Natural killer cell treated with Interleukin-12 subunit alpha and Interleukin-12 subunit beta and Interleukin-15 and Interleukin-18, amount 100 ng/mL, for 72 hours (primary cell): ENCODE measurements at places on chromosomes 11 and 22. TPM values are rescaled to one million over a fixed set of nuclear protein-coding genes. Genes with fewer than 3 reads are reported as not detected.

Gene OR5I1
- not detected for total RNA-seq

Gene OR2AG1
- not detected for total RNA-seq

Gene CRYBB3
- not detected for total RNA-seq

Gene EED
- 89.3 TPM for total RNA-seq

Gene OR8G5
- total RNA-seq = not detected

Gene PKNOX2
- not detected for total RNA-seq

Gene DDI1
- total RNA-seq = not detected

Gene OR6A2
- total RNA-seq = 0.20 TPM

Gene MMP13
- total RNA-seq = not detected

GRCh38 chr22:20964090-20964798 lies 2.8 kb upstream of the AIFM3 start:
- H3K27me3 ChIP-seq = peaks cover 7% of the 10 kb centered on the region
- H3K4me3 ChIP-seq = peak overlapping the region; percentile 62
- no peaks in the 10 kb centered on the region for H3K36me3 ChIP-seq
- no peak overlapping the region for H3K27ac ChIP-seq
- peaks cover 5% of the 10 kb centered on the region for H3K4me1 ChIP-seq

- no peaks in the 10 kb centered on the region for H3K27me3 ChIP-seq
- no peak for DNase-seq
- H3K4me1 ChIP-seq = no peaks in the 10 kb centered on the region
- no peaks in the 10 kb centered on the region for H3K36me3 ChIP-seq
- no peak overlapping the region for H3K27ac ChIP-seq
Measured at GRCh38 chr11:24779791-24780190, 282.9 kb downstream of the LUZP2 start.

- H3K27me3 ChIP-seq = peaks cover 36% of the 10 kb centered on the region
- no peak overlapping the region for H3K27ac ChIP-seq
- peaks cover 16% of the 10 kb centered on the region for H3K4me1 ChIP-seq
- no peak overlapping the region for H3K4me3 ChIP-seq
- peaks cover 1% of the 10 kb centered on the region for H3K36me3 ChIP-seq
- no peak for DNase-seq
Measured at GRCh38 chr11:119459293-119459976, 36.5 kb upstream of the THY1 start.

GRCh38 chr11:68508425-68508824 lies 47.9 kb downstream of the PPP6R3 start:
- no peak overlapping the region for H3K27ac ChIP-seq
- no peaks in the 10 kb centered on the region for H3K36me3 ChIP-seq
- DNase-seq = no peak
- no peaks in the 10 kb centered on the region for H3K27me3 ChIP-seq
- no peak overlapping the region for H3K4me3 ChIP-seq

DNA sequence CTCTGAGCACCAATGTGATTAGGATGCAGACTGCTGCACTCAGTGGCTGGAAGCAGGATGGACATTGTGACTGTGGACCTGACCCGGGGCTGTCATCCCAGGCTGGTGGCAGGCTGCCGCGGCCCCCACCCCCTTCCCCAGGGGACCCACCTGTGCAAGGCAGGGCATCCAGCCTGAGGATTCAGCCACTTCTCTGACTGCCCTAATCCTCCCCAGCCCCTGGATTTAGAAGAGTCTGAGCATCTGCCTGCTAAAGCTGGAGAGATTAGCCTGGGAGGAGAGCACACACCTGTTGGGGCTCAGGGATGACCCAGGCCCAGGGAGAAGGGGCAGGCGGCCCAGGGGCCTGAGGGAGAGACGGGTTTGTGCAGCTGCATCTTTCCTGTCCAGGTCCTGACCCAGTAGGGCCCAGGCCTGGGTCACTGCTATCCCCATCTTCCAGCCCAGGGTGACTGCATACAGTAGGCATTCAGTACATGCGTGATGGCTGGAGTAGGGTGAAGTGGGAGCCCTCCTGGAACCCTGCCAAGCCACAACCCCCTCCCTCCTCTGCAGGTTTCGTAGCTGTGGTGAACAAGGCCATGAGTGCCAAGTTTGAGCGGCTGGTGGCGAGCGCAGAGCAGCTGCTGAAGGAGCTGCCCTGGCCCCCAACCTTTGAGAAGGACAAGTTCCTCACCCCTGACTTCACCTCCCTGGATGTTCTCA lies 12.1 kb downstream of the DPP3 start:
- H3K36me3 ChIP-seq = no peaks in the 10 kb centered on the region
- no peak overlapping the region for H3K4me3 ChIP-seq
- no peaks in the 10 kb centered on the region for H3K27me3 ChIP-seq
- no peak for DNase-seq
- no peak overlapping the region for H3K27ac ChIP-seq

DNA sequence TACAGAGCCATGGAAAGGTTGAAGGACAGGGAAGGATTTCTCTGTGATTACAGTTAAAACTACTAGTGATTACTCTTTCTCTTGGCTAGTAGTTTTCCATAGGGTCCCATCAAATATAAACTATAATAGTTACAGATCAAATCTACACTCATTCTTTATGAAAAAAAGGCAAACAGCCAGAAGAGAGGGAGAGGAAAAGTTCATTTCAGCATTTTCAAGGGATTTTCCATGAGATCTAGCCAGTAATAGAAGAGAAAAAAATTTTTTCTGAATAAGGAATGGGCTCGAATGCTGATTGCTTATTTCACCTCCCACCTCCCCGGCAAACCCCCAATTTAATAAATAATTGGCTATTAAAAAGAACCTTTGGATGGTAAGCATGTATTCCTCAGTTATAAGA lies 74.8 kb upstream of the BLID start:
- peaks cover 22% of the 10 kb centered on the region for H3K27me3 ChIP-seq
- no peaks in the 10 kb centered on the region for H3K36me3 ChIP-seq
- no peak overlapping the region for H3K27ac ChIP-seq
- H3K4me3 ChIP-seq = no peak overlapping the region
- H3K4me1 ChIP-seq = no peaks in the 10 kb centered on the region

DNA sequence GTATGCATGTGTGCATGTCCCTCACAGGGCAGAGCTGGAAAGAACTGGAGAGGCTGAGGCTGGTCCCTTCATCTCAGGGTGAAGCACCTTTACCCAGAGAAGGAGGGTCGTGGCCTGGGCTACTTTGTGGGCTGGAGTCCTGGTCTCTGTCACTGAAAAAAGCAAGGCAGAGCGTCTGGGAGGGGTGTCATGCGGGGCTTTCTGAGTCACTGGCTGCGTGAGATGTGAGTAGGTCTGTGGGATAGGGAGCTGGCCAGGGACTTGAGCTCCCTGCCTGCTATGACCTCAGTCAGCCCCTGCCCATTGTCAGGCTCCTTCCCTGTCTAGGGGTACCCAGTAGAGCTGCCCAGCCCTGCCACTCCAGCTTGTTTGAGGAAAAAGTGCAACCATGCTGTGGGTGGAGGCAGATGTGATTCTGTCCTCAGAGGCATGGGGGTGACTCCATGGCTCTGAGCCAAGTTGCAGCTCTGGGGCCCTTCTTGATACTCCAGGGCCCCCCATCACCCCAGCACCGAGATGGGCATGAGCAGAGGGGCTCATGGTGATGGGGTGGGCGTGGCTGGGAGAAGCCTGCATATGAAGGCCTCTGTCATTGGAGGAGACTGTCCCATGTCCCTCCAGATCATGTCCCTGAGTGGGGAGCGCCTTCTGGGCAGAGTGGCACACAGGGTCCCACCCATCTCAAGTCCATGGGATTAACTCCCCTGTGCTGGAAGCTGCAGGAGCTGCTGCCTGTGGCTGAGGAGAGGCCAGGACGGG lies 27.8 kb downstream of the KCNQ1 start:
- peaks cover 38% of the 10 kb centered on the region for H3K27me3 ChIP-seq
- peaks cover 8% of the 10 kb centered on the region for H3K4me1 ChIP-seq
- no peaks in the 10 kb centered on the region for H3K36me3 ChIP-seq
- H3K27ac ChIP-seq = no peak overlapping the region
- no peak overlapping the region for H3K4me3 ChIP-seq

DNA sequence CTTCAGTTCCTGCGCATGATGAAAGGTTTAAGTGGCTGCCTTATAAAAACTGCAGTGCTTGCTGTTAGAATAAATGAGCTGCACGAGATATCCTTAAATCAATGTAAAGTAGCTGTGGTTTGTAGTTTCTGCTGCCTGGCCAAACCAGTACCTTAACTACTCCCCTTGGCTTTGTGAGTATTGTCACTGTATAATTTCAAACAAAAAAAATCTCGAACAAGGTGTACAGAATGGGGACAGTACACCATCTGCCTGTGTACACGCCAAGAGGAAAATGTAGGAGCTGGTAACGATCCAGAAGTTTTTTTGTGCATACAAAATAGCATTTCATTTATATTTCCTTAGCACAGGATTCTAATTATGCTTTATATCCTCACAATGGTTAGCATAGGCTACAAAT lies 20.6 kb upstream of the NDUFC2 start:
- H3K27me3 ChIP-seq = no peaks in the 10 kb centered on the region
- no peak for DNase-seq
- H3K36me3 ChIP-seq = peaks cover 21% of the 10 kb centered on the region
- no peaks in the 10 kb centered on the region for H3K4me1 ChIP-seq

DNA sequence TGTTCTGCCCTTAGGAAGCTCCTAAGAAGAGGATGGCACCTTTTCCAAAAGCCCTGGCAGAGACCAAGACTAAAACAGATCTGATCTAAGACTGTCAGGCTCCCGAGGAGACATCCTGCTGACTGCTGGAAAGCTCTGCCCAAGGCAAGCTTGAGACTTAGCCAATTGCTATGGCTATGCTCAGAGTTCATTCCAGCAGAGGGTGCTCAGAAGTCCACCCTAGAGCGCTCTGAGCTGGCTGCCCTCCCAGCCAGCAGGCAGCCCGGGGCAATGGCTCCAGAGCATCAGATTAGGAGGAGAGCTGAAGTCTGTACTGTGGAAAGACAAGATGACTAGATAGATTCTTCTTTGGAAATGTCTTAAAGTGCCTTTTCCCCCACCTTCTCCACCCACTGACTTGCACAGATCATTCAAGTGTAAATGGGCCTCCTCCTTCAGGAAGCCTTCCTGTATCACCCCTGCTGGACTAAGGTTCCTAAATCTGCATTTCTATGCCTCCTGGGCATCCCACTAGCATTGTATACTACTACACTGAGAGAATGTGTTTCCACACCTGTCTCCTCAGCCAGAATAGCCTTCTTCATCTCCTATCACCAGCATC lies 23.4 kb downstream of the LRRC55 start:
- H3K27ac ChIP-seq = no peak overlapping the region
- peaks cover 29% of the 10 kb centered on the region for H3K27me3 ChIP-seq
- H3K4me3 ChIP-seq = no peak overlapping the region
- no peak for DNase-seq

DNA sequence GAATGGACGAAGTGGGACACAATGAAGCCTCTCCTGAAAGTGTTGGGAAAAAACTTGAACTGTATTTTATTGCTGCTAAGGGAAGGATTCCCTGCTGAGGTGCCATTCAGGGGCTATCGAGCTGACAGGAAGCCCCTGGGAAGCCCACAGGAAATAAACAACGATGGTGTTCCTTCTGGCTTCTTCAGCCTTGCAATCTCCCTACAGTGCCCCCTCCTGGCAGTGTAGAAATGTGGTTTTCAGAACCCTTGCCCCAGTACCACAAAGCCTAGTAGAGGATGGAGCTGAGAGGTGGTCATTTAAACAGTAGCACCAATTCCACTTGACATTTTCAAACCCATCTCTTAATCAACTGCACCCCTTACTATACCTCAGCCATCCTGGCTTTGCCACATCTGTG lies 676.7 kb upstream of the ARHGAP42 start:
- H3K4me1 ChIP-seq = no peaks in the 10 kb centered on the region
- no peak overlapping the region for H3K4me3 ChIP-seq
- no peaks in the 10 kb centered on the region for H3K27me3 ChIP-seq
- DNase-seq = no peak

DNA sequence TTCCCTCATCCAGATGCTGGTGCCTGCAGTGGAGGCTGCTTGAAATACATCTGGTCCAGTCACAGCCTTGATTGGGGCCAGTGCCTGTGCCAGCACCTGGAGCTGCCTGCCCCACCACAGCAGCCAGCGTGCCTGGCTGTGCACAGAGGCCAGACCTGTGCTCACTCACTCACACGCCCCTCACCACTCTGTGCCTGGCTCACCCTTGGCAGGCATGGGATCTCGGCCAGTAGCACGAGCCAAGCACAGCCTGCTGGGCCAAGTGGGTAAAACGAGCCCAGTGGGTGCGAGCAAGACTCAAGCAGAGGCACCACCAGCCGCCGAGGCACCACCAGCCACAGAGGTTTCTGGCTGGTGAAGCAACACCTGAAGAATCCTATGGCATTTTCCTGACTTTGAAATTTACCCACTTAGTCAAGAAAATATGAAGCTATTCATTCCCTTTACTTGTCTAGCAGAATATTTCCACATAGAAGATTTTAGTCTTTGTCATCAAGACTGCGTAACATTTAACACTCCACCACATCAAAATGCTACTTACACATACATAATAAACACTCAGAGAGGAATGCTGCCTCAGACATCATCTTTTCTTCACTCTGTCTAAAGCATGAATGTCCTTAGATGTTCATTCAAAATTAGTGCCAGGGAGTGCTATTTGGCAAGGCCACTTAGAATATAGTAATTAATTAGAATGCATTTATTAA lies 424.3 kb upstream of the FAT3 start:
- no peaks in the 10 kb centered on the region for H3K4me1 ChIP-seq
- no peak overlapping the region for H3K27ac ChIP-seq
- DNase-seq = no peak
- H3K27me3 ChIP-seq = no peaks in the 10 kb centered on the region
- H3K4me3 ChIP-seq = no peak overlapping the region

- H3K27me3 ChIP-seq = peaks cover 7% of the 10 kb centered on the region
- no peaks in the 10 kb centered on the region for H3K4me1 ChIP-seq
- H3K36me3 ChIP-seq = no peaks in the 10 kb centered on the region
- H3K4me3 ChIP-seq = no peak overlapping the region
- H3K27ac ChIP-seq = no peak overlapping the region
Measured at GRCh38 chr11:69796063-69796462, 20.9 kb upstream of the FGF4 start.

GRCh38 chr11:124113890-124114289 lies 1.4 kb upstream of the VWA5A start:
- no peak overlapping the region for H3K27ac ChIP-seq
- H3K36me3 ChIP-seq = peaks cover 5% of the 10 kb centered on the region
- H3K27me3 ChIP-seq = peaks cover 16% of the 10 kb centered on the region
- H3K4me1 ChIP-seq = peaks cover 18% of the 10 kb centered on the region
- H3K4me3 ChIP-seq = no peak overlapping the region
